ENCODE measurements at places on chromosomes 5 and 9. TPM values are rescaled to one million over a fixed set of nuclear protein-coding genes. Genes with fewer than 3 reads are reported as not detected.

The SRD5A1 gene
- total RNA-seq = 7.1 TPM

The ARHGEF37 gene
- total RNA-seq = 0.64 TPM

The PCDHGA10 gene
- 12.2 TPM for total RNA-seq

The HBEGF gene
- total RNA-seq = 9.5 TPM

DNA sequence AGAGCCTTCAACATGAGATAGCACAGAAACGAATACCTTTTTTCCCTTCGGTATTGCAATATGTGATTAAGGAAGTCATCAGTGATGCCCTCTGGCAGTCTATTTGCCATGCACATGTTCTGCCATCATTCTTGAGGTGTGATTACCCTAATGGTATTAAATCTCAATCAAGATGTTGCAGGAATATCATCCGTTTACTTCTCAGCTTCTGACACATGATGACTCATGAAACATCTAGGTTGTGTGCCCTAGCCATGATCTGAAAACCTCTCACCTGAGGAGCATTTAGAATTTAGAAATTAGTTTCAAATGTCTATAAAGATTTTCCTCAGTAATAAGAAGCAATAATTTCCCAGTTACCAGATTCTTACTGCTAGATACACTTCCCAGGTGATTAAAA, 209.1 kb downstream of the ADGRV1 start:
- DNase-seq = no peak

GRCh38 chr9:77882294-77882693, 149.3 kb downstream of the GNAQ start:
- no peak for DNase-seq

- no peak for DNase-seq
These were observed 70.3 kb upstream of the TARS1 start for GRCh38 chr5:33370466-33370859.
